Ascending aorta (tissue), 2 donors: ENCODE measurements at places on chromosomes 2 and 18. TPM values are rescaled to one million over a fixed set of nuclear protein-coding genes. Genes with fewer than 3 reads are reported as not detected.

Gene UGT1A1
- total RNA-seq: not detected

Gene VPS4B
- 16.7 TPM for total RNA-seq

Gene PXDN
- 188 TPM for total RNA-seq

Gene ST6GAL2
- total RNA-seq: 55.5 TPM

Gene MAP3K19
- not detected for total RNA-seq

Gene ANKAR
- total RNA-seq: 0.75 TPM

Gene CD302
- 30.9 TPM for total RNA-seq

Gene LHCGR
- not detected for total RNA-seq

Gene RAB3GAP1
- 14.8 TPM for total RNA-seq

Gene CDKL4
- total RNA-seq: 2.0 TPM

Gene CIB4
- total RNA-seq: not detected

Gene ZNF385B
- 0.21 TPM for total RNA-seq

Gene GPR155
- total RNA-seq: 1.8 TPM

Gene TPRKB
- 11.1 TPM for total RNA-seq

Gene FMNL2
- 12.0 TPM for total RNA-seq

Gene SCN3A
- 1.4 TPM for total RNA-seq

Gene SH3RF3
- total RNA-seq: 53.5 TPM

Gene RAB6C
- not detected for total RNA-seq

Gene ANKRD62
- total RNA-seq: not detected

Gene ADAM23
- total RNA-seq: 2.3 TPM

Gene CASP10
- 7.8 TPM for total RNA-seq

Gene LRRC30
- total RNA-seq: not detected

Gene HES6
- total RNA-seq: 117 TPM

Gene PPM1B
- total RNA-seq: 27.9 TPM

Gene CETN1
- not detected for total RNA-seq
